ENCODE measurements at places on chromosomes 6 and 20.

DNA sequence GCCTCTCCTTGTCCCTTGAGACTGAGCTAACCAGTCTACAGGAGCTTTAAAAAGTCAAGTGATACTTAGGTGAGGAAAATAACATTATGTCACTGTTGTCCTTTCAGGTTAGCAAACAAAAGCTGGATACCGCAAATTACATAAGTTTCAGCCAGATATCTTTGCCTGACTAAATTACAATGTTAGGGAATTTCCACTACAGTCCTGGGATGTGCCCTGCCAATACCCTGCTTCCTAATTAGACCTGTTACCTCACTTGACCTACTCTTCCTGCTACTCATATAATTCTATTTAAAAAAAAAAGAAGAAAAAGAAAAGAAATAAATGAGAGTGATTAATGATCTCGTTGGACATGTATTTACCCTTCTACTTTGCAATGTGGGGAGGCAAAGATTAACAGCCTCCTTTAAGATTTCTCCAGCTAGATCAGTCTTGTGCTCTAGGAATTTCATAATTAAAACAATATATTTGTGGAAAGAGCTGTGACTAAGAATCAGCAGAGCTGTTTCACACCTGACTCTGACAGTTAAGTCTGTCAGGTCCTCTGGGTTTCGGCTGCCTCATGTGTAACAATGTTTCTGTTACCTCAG, 318.9 kb downstream of the HDGFL1 start:
- DNase-seq = no peak

DNA sequence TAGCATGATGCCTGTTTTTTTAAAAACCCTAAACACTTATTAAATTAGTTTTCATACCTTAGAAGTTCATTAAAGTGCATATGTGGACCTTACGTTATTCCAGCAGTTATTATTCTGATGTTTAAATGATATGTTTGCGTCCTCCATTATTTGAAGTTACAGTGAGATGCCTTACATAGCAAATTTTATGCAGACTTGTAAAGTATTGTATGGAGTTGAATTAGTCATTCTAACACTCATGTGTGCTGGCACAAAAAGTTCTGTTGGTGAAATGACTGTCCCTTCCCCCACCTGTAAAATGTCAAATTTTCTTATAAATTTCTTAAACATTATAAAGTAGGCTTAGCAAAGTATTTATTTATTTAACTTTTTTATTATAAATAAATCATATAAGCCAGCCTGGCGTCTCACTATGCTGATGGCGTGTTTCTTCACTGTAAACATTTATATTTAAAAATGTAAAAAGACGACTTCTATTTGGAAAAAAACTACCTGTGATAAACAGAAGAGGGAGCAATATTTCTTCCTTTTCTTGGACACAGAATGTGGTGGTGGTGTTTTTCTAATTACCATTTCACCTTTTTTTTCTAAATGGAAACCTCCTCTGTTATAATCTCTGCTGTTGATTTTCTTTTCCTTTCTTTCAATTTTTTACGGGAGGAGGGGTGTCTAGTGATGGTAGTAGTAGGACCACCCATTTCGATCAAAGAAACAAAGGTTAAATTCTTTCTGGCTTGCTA, 155.4 kb downstream of the RFPL4B start:
- no peak for DNase-seq

DNA sequence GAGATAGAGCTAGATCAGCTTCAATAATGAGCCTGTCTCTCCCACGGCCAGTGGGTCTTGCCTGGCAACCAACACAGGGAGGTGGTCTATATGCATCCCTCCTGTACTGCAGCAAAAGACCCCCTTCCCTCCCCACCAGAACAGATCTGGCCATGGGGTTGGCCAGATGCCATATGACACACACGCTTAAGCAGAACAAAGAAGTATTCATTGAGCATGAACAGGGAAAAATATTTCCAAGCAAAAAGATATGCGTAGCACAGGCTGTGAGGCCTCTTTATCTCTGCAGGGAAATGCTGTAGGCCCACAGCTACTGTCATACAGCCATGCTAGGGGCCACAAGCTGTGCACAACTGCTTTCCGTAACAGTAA, 73.4 kb upstream of the NRSN1 start:
- no peak for DNase-seq

DNA sequence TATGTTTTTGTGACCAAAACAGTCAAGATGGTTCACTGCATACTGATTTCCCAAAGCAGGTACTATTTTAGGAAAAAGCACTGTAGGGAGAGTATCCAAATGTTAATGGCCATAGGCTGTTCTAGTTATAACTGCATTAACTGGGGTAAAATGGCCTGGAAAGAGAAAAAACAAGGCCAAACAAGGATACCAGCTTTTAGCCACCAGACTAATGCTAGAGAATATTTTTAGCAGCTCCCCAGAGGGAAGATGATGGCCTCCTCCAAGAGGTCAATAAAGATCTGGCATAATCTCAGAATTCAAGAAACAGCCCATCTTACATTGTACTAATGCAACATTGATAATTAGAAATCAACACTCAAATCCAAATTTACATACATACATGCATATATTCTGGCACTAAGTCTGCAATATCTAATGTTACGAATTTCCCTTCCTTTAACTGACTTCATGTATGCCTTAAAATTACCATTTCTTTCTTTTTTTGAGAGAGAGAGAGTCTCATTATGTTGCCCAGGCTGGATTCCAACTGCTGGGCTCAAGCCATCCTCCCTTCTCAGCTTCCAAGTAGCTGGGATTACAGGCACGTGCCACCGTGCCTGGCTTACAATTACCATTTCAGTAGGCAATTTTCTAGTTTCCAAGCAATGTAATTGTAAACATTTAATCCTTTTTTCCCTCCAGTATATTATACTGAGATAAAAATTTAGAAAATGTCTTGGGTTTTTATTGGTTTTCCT, 9.3 kb downstream of the COX7A2 start:
- DNase-seq = no peak

DNA sequence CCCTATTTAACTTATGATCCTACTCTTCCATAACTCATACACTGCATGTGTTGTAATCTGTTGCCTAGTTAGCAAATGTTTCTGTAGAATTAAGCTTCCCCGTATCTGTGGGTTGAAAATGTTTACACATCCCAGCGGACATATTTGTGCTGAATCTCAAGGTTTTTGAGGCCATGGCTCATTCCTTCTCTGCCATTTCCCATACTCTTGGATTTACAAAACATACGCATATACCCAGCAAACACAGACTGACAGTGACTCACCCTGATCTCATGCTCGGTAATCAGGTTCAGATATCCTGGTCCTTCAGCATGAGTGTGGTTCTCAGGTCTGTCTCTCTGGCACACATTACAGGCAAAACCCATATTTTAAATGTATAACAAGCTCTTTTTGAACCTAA, 58.7 kb downstream of the AGPAT4 start:
- DNase-seq = no peak

DNA sequence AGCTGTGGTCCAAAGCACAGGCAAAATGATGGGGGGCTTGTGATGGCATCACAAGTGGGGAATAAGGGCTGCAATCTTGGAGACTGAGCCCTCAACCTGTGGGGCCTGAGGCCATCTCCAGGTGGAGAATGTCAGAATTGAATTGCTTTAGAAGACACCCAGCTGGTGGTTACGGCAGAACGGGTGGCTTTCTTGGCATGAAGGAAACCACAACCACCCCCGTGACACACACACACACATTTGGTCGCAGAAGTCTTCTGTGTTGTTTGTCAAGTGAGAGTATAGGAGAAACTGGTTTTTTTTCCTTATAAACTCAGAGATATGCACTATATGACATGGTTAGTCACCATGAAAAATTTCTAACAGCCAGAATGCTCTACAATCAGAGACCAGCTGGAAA, 139.5 kb upstream of the CDH4 start:
- no peak for DNase-seq

Measured in HS-27A (cell line).